Hematopoietic multipotent progenitor cell treated with erythropoietin and hydrocortisone succinate and interleukin-3 and kit ligand, for 6 days (in vitro differentiated cells): ENCODE measurements at places on chromosomes 2 and 18.

DNA sequence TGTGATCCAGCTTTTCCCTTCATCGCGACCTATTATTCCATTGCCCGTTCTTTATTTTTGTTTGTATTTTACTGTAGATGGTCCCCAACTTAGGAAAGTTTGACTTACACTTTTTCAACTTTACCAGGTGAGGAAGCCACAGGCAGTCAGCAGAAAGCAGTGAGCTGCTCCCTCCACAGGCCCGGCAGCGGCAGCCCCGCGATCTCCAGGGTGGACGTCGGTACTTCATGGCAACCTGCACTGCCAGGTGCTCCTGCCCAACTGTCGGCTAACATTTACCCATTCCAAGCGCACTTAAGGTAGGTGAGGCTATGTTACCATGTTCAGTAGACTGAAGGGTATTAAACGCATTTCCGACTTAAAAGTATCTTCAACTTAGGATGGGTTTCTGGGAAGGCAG is 12.8 kb downstream of the ZNF516 start:
- no peak for DNase-seq

- DNase-seq = no peak
Observed at GRCh38 chr2:2664989-2665833, 334.1 kb upstream of the MYT1L start.

GRCh38 chr18:53639687-53640086 is 584.8 kb downstream of the MBD2 start:
- no peak for DNase-seq

- no peak for DNase-seq
Observed at GRCh38 chr18:58998401-58999203, 133.9 kb downstream of the ZNF532 start.

DNA sequence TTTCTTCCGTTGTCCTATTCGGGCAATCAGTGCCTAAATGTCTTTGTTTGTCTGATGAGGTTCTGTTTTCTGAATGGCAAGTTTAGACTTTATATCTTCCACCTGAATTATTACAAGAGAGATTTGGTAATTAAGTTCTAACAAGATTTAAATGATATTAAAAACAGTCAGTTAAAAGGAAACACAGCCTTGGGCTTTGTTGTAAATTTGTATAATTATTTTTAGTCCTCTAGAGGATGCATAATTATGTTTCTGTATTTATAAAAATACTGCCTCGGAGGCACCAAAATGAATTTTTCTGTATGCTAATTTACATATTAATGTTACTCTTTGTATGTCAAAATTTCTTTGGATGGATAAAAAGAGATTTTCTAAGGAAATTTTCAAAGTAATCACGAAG is 136.7 kb downstream of the CDCA7 start:
- no peak for DNase-seq

DNA sequence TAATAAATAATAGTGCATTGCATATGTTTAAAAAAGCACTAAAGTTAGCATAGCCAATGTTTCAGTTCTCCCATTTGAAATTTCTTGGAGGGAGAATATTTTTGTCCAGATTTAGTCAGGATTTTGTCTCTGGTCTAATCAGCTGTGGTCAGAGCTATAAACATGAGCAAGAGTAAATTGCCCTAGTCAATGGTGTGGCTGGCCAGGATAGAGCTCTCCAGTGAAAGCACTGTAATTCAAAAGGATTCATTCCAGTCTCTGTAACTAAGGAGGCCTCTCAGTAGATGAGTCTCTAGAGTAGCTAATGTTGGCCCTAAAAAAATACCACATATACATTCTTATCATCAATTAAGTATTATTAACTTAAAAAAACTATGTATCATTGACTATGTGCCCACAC is 241.6 kb downstream of the CDCA7 start:
- no peak for DNase-seq

DNA sequence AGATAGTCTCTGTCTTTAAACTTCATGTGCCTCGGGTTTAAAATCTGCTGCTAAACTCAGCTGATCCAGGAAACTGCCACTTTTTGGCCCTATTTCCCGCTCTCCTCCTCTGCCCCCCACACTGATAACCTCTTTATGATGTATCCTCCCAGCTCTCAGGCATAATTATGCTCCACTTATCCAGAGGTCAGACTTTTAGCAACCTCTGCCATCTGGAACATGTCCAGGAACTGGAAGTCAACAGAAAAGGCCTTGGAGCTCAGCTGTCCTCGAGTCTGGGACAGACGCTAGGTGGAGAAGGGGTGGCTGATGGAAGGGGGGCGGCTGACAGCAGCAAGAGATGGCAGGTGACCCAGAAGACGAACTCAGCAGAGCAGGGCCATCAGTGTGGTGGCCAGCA is 41.2 kb downstream of the ASAP2 start:
- DNase-seq = no peak

DNA sequence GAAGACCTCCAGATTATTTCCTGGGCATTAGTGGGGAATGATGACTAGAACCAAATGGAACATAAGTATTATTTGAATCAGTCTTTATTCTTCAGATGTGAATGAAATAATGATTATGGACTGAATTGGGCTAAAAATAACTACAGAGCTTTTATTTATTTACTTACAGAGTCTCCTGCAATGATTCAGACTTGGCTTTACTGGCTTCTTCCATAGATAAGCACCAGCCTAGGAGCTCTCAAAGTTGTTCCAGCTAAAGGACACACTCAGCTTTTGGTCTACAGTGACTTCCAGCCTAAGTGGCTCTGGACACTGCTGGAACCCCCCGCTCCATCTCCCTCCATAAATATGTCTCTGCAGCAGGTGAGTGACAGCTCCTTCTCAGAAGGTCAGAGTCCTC is 24.3 kb upstream of the ARHGAP25 start:
- no peak for DNase-seq

DNA sequence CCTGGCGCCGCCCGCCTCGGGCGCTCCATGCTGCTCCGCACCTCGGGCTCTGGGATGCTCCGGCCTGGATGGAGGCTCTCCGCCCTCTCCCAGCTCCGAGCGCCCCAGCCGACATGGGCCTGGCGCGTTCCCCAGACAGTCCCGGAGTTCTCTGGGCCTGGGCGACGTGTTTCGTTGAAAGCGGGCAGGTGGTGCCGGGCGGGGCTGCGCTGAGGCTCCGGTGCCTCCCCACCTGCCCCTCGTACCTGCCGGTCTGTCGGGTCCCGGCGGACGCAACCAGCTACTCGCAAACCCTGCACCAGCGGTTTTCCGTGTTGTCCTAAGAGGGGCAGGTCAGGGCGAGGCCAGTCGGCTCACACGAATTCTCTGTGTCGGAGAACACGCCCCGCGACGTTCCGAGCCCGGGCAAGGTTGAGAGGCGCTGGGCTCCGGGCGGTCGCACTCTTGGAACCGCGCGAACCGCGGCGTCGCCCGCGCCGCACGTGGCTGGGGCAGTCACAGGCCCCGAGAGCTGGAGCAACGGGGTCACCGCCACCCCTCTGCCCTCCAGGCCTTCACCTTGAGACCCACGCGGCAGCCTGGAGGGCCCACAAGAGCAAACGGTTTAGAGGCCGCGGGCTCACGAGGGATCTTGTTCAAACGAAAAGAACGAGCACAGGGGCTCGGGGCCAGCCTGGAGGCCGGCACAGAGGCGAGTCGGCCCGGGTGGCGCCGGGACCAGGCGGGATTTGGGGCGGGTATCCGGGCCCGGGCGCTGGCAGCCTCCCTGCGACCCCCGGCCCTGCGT is 4.2 kb upstream of the SIX2 start:
- DNase-seq = no peak

DNA sequence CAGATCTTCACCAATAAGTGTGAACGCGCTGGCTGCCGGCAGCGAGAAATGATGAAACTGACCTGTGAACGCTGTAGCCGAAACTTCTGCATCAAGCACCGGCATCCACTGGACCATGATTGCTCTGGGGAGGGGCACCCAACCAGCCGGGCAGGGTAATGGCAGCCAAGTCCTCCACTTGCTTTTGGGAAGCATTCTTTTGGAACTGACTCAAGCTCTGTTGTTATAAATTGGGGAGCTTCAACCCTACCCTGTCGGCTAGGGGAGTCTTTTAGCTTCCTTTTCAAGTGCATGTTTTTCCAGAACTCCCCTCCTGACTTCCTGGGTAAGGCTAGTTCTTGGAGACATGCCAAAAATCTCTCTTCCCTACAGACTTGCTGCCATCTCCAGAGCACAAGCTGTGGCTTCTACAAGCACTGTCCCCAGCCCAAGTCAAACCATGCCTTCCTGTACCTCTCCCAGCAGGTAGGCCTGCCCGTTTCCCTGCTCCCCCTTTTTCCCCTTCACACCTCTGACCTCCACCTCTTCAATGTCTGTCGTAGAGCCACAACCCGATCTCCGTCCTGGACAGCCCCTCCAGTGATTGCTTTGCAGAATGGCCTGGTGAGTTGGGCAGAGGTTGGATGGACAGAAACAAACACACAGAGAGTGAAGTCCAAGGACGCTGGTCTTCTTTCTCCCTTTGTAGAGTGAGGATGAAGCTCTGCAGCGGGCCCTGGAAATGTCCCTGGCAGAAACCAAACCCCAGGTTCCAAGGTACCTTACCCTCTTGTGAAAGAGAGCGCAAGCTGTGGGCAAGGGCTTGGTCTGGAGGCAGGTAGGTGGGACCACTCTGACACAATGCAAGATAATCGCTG is 1.5 kb downstream of the ZFAND2B start:
- peak; percentile 31 for DNase-seq

- no peak for DNase-seq
Observed at GRCh38 chr2:19070886-19071285, 287.5 kb downstream of the OSR1 start.

DNA sequence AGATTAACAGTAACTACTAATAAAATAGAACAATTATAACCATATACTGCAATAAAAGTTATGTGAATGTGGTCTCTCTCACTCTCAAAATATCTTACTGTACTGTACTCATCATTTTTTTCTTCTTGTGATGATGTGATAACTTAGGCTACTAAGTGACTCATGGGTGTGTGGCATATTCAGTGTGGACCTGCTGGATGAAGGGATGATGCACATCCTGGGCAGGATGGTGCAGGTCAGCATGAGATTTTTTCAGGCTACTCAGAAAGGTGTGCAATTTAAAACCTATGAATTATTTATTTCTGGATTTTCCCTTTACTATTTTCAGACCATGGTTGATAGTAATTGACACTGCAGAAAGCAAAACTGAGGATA is 90.7 kb downstream of the NCKAP5 start:
- no peak for DNase-seq

GRCh38 chr2:65901756-65902155 is 469.4 kb upstream of the SPRED2 start:
- DNase-seq = peak; percentile 19

GRCh38 chr2:174611006-174611405 is 13.4 kb upstream of the WIPF1 start:
- no peak for DNase-seq

DNA sequence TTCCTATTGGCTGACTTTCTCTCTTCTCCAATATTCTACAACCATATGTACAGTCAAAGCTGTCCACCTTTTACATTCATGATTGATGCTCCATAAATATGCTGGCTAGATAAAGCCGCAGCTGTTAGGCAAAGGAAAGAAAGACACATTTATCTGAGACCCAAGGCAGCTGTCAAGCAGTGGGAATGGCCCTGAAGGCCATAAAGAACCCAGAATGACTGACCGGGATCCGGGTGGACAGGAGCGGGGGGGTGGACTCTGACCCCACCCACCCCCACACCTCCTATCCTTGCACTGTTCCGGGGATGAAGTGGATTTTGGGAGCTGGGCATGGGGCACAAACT is 116.4 kb downstream of the RTP5 start:
- DNase-seq = no peak

- no peak for DNase-seq
Observed at GRCh38 chr18:4096486-4096885, 358.6 kb downstream of the DLGAP1 start.

- no peak for DNase-seq
Observed at GRCh38 chr18:13319629-13320028, 101.1 kb downstream of the LDLRAD4 start.

DNA sequence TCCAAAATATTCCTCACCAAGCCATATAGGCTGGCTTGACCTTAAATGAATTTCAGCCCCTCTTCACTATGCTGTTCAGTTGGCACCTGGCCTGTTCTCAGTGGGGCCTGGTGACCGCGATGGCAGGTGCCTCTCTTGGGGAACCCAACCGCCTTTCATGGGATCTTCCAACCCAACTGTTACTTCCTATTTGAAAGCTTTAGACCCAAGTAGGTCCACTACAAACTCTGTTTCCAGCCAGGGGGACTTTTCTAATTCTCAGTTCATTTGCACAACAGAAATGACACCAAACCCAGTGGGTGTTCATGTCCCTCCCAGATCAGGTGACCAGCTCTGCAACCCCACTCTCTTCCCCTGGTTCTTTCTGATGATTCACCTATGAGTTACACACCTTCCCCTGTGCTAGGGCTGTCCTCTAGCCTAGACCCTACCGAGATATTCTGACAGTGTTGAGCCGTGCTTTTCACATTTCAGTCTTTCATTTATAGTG is 35.6 kb upstream of the NDUFV2 start:
- no peak for DNase-seq

DNA sequence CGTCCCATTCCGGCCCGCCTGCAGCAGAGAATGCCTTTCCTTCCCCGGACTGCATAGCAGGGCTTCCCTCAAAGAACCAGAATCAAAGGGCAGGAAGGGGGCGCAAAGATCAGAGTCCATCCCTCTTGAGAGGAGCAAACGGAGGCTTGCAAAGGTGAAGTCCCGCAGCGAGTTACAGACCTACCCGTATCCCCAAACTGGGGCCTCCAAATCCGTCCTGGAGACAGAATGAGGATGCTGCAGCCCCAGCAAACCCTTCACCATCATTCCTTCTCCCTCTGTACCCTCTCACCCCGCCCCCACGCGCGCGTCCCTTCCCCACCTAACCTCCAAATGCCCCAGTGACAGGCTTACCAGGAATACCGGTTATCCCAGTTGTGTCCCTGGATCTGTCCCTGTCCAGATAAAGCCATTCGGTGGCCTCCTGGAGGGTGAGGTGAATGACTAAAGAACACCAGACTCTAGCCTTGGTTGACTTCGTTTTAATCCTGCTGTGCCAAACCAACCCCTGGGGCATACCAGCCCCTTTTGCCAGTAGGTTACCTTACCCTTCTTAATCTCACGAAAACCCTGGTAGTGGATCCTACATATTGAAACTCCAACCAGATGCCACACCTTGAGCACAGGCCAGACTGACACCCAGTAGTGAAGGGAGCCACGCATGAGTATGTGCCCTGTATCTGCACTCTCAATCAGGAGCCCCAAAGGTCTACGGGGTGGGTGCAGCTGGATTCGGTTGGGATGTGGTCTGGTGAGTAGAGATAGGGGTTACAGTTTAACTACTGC is 961 bp upstream of the SLC40A1 start:
- peak; percentile 98 for DNase-seq

DNA sequence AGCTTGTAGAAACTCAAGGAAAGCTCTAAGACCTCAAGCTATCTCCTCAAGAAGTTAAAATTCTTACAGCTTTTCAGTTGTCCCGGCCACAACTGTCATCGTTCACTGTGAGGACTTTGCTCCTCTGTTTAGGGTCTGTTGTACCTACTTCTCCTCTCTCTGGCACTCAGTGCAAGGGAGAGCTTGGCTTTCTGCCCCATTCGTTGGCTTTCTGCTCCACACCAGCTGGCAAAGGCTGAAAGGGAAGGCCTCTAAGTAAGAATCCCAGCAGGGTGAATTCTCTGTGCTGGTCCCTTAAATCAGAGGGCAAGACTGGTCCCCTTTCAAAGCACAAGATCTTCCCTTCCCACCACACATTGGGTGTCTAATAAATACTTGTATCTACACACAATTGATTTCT is 17.3 kb downstream of the ZBTB7C start:
- DNase-seq = no peak
